ENCODE measurements at places on chromosomes 1 and 21.

DNA sequence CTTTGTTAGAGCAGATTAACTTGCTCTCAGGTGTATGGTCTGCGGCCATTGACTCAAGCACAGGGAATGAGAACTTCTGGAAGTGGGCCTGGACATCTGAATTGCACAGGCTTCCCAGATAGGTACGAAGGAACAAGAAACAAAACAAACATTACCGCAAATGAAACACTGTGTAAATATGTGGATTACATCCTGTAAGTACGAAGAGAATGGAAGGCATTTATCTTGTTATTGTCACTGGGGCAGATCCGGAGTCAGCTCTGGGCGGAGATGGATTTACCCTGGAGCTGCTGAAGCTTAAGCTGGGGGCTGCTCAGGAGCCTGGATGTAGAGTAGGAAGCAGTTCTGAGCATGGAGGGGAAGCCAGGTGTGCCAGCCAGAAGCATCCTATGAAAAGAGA, 6.8 kb downstream of the HES2 start:
- peak; percentile 55 for DNase-seq

DNA sequence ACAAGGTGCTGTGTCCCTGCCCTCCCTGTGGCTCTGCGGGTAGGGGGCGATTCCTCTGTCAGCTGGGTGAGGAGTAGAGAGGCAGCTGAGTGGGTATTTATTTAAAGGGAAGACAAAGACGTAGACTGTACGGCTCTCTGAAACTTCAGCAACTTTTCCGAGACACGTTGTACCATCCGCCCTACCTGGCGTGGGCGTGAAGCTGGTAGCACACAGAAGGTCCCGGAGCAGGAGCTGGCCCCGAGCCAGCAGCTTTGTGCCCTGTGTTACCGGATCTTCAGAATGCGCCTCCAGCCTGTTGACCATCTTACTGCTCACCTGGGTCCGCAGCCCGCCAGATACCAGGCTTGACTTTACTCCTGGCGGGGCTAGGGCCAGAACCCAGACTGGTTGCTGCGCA, 34.9 kb downstream of the PRKCZ start:
- no peak for DNase-seq

GRCh38 chr1:86852782-86853408, 61.0 kb downstream of the SELENOF start:
- DNase-seq = no peak

DNA sequence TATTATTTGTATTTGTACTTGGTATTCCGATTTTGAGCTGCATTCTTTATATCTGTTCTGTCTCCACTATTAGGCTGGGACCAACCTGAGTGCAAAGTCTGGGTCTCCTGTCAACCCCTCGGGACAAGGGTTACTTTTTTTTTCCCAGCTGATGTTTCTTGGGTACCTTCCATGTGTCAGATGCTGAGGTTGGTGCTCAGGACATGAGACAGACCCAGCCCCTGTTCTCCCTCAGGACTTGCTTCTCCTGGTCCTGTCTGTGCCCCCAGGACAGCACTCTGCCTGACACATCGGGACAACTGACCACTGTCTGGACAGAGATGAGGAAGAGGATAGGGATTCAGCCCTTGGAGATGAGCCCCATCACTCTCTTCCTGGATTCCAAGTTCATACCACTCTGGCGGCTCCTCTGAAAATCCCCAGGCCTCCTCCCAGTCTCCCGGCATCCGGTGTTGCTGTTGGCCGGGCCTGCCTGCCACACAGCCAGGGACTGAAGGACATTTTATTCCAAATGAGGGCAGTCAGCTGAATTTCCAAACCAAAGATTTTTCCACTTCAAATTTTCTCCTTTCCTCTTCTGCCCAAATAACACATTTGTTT, 55.6 kb upstream of the FMOD start:
- no peak for DNase-seq

- no peak for DNase-seq
Observed at GRCh38 chr1:105204836-105205371, 1455.2 kb downstream of the AMY1C start.

GRCh38 chr1:19454265-19455146, 30.8 kb downstream of the CAPZB start:
- no peak for DNase-seq

DNA sequence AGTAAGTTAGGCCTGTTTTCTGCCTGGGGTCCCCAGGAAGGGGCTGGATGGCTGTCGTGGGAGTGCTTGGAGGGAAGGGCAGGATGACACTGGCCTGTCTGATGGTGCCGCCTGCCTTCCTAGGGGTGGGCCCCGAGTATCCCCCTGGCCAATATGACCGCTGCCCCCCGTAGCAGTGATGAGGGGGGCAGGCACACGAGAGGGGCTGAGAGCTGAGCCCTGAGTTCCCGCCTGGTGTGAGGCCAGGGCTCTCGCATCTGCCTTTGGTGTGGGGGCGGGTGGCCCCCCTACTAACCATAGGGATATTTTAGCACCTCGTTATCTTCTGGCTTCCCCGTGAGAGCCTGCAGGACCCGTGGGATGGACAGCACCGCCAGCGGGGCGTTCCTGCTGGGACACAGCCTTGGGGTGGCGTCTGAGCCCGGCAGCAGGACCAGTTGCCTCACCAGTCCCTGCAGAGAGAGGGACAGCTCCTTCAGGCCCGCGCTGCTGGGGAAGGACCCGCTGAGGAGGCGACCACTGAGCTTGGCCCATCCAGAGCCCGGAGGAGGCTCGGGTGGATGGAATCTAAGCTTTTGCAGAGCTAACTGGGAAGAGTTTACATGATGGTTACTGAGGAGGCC, 10.4 kb downstream of the KRTAP10-1 start:
- DNase-seq = no peak

- DNase-seq = no peak
Observed at GRCh38 chr1:59617434-59617833, 197.3 kb upstream of the HOOK1 start.

GRCh38 chr1:41404308-41404761, 43.1 kb downstream of the FOXO6 start:
- peak; percentile 63 for DNase-seq

DNA sequence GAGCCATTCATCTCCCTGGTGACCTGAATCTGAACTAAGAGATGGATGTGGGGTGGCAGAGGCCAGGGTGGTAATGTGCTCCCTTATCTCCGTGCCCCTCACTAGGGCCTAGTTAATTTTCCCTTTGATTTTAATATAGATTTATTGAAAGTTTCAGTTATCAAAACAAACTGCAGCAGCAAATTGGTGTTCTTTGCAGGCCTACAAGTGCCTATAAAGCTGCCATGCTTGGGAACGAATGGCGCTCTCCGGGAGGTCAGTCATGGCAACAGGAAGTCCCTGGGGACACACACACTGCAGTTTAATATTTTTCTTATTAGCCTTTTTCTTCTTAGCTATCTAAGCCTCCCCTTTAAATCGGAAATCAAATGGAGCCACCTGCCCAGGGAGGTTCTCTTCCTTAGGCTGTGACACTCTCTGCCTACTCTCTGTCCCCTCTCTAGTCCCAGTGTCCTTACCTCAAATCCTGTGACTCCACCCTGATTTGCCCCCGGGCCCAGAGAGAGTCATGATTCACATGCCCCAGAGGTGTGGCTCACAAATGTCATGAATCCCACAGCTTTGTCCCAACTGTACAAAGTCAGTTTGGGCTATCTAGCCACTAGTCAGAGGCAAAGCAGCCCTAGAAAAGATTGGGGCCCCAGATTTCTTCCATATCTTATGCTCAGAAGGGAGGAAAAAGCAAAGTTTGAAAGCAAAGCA, 4.3 kb upstream of the ERI3 start:
- DNase-seq = peak; percentile 1

DNA sequence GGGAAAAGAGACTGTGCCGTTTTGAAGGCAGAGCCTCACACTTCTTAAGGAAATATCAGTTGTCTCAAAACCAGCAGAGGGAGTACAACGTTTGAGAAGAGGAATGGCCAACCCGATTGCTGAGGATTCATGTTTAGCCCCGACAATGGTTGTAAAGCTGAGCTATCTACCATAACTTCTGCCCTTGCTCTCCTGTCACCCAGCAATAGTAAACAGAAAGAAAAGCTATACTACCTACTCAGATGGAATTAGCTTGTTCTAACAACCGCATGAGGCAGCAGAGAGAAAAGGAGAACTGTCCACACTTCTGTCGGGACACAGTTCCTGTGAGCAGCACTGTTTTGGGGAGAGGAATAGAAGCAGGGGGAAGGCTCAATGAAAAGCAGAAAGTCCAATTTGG, 91.2 kb downstream of the SLC45A1 start:
- no peak for DNase-seq

- no peak for DNase-seq
Observed at GRCh38 chr1:116722016-116722838, 32.0 kb upstream of the CD2 start.

GRCh38 chr1:187696073-187696472, 867.3 kb downstream of the PLA2G4A start:
- peak; percentile 21 for DNase-seq

- DNase-seq = no peak
Observed at GRCh38 chr1:199155166-199156019, 516.6 kb downstream of the PTPRC start.

DNA sequence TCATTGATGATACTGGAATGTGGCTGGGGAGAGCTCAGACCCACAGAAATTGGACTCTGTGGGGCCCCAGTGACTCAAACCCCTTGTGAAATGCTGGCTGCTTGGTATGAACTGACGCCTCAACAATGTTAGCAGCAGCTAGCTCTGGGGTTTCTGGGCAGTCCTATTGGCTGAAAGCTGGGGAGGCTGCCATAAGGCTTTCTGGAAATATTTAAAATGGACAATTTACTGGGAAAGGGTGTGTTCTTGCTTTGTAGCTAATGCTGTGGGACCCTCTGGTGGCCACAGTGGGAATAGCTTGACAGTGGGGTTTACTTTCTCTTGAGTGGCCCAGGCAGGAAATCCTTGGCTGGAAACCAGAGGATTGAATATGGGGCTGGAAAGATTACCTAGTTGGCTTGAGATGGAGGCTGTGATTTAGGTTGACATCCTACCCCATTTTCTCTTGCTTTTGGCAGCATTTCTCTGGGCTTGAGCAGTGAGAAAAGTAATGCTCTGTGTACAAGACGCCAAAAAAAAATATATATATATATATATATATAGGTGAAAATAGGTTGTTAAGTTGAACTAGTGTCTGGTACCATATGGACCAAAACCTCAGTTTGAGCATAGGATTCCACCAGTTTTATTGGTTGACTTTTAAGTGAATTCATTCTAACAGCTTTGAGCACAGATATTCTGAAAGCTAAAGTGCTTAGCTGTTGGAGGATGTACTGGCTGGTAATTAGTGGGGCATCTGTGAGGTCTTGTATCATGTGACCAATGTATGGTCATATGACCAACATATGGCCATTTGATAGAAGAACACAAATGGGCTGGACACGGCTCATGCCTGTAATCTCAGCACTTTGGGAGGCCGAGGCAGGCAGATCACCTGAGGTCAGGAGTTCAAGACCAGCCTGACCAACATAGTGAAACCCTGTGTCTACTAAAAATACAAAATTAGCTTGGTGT, 8.2 kb upstream of the S100A10 start:
- DNase-seq = peak; percentile 43

- peak; percentile 73 for DNase-seq
Observed at GRCh38 chr1:246043556-246043955, 463.5 kb downstream of the SMYD3 start.

DNA sequence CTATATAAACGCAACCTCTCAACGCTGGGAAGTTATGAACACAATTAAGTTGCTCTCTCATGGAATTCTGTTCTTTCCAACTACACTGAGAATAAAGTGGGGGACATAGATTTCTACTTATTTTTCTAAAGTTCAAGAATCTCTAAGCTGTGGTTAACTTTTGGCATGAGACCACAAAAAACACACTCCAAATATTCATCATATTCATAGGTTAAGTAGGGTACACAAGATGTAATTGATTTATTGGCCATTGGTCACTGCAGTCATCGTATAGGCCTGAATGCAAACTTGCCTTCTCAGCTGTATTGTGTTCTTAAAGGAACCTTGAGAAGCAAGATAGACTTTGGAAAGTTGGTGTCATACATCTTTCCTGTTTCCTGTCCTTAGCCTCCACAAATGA, 40.3 kb downstream of the PRRX1 start:
- no peak for DNase-seq

DNA sequence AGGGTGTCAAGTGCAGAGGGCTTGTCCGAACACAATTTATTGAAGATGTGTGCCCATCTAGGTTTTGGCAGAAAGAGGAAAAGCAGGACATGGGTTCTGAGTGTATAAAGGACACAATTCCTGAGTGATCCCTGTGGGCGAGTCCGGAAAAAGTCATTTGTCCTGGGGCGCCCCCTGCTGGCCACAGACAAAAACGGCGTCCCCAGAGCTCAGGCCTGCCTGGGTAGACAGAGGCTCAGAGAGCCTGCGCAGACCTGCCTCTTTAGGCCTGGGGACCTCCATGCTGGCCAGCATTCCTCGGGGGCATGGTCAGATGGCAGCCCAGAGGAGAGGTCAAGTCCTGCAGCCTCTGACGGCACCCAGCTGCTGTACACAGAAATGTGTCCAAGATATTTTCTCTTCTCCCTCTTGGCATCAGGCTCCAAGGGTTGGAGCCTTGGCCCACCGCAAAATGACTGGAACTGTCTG, 65.5 kb upstream of the LRP8 start:
- peak; percentile 64 for DNase-seq

- DNase-seq = no peak
Observed at GRCh38 chr1:30633294-30633693, 90.1 kb downstream of the MATN1 start.

GRCh38 chr1:41740630-41741239, 178.0 kb downstream of the HIVEP3 start:
- no peak for DNase-seq

DNA sequence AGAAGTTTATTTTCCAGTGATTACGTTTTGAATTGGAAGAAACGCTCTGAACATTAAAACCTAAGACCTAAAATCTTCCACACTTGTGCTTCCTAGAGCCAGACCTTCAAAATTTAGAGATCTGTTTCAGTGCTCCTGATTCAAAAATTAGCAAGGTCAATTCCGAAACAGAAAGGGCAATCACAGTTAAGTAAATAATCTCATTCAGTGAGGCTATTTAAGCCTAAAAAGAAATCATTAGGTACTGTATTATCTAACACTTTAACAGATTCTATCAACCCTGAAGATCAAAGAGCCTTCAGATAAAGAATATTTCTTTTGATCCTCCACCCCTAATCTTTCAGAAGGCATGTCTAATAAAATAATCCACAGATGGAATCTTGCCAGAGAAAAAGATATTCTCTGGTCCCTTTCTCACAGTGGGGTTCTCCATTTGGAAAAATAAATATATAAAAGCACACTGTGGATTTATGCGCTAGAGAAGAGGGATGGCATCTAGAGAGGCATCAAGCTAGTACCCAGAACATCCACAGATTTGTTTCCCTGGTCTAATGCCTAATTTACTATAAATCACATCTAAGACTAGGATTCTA, 54.4 kb downstream of the ZZZ3 start:
- no peak for DNase-seq

GRCh38 chr1:19955534-19956170, 23.8 kb downstream of the PLA2G2A start:
- DNase-seq = no peak

DNA sequence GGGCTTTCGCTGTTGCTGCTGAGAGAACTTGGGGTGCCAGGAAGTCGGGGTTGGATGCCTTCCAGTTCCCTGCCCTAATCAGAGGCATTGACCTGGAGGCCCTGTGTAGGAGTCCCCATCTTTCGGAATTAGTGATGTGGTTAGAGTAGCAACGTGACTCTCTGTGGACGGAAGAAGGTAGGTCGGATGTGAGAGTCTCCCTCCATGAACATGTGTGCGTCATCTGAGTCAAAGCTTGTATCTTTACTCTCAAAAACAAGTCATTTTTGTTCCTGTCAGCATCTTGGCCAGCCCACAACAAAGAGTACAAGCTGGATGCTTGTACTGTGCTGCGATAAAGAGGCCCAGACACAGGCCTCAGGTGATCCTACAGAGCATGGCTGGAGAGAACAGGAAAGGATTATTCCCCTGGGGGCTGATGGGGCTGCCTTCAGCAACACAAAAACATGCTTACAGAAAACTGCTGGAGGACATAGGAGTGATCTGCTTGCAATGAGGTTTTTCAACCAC, 31.0 kb upstream of the IL10 start:
- no peak for DNase-seq

Measured in NCI-H146 (cell line).